ENCODE measurements at places on chromosomes 2 and 18.

GRCh38 chr2:172730411-172730810 is 5.2 kb upstream of the RAPGEF4 start:
- no peak for DNase-seq

DNA sequence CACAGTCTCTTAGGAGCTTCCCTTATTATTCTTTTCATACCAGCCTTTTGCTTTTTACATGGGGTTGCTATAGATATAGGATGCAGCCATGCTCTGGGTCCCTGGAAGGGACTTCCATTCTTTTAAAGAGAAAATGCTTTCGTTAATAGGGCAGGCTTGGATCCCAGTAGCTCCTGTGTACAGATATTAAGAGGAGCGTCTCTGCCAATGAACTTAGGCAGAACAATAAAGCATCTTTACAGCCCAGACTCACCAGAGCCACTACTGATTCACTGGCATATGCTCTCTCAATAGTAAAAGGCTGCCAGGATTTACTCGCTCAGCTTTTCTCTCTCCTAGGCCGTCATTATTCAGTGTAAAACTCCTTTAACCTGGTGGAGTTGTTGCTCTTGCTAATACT is 1385.4 kb upstream of the PIK3C3 start:
- no peak for DNase-seq

DNA sequence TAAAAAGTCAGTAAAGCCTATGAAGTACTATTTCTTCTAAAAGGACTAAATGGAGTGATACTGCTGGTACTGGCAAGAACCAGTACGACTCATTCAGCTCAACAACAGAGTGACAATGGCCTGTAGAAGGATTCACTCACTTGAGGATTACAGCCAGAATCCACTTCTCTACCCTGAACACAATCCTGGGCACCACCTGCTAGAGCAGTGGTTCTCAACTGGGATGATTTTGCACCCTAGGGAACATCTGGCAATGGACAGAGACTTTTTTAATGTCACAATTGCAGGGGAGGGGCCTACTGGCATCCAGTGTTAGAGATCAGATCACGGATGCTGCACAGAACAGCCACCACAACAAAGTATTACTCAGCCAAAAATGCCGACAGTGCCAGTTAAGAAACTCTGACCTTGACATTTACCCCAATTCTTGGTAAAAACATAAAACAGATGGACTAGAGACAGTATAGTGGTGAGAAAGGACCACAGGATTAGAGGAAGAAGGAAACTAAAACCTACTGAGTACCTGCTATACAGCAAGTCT is 5.0 kb downstream of the SPIRE1 start:
- peak; percentile 71 for DNase-seq

GRCh38 chr2:65846989-65847678 is 414.7 kb upstream of the SPRED2 start:
- no peak for DNase-seq

- no peak for DNase-seq
Observed at GRCh38 chr2:128313931-128314347, 4.7 kb downstream of the HS6ST1 start.

GRCh38 chr2:186544255-186544675 is 45.6 kb upstream of the ITGAV start:
- DNase-seq = peak; percentile 76

GRCh38 chr18:9910661-9911060 is 3.2 kb upstream of the VAPA start:
- no peak for DNase-seq

- DNase-seq = no peak
Observed at GRCh38 chr2:189504238-189504637, 63.0 kb downstream of the WDR75 start.

GRCh38 chr2:192070099-192070498 is 124.6 kb downstream of the TMEFF2 start:
- peak; percentile 48 for DNase-seq

DNA sequence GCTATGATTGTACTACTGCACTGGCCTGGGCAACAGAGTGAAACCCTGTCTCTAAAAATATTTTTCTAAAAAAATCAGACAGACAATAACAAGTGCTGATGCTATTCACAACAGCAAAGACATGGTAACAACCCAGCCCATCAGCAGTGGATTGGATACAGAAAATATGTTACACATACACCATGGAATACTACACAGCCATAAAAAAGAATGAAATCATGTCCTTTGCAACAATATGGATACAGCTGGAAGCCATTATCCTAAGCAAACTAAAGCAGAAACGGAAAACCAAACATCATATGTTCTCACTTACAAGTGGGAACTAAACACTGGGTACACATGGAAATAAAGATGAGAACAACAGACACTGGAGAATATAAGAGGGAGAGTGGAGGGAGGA is 19.9 kb downstream of the FAM161A start:
- DNase-seq = no peak

- DNase-seq = no peak
Observed at GRCh38 chr18:44740000-44740399, 59.3 kb downstream of the SETBP1 start.

DNA sequence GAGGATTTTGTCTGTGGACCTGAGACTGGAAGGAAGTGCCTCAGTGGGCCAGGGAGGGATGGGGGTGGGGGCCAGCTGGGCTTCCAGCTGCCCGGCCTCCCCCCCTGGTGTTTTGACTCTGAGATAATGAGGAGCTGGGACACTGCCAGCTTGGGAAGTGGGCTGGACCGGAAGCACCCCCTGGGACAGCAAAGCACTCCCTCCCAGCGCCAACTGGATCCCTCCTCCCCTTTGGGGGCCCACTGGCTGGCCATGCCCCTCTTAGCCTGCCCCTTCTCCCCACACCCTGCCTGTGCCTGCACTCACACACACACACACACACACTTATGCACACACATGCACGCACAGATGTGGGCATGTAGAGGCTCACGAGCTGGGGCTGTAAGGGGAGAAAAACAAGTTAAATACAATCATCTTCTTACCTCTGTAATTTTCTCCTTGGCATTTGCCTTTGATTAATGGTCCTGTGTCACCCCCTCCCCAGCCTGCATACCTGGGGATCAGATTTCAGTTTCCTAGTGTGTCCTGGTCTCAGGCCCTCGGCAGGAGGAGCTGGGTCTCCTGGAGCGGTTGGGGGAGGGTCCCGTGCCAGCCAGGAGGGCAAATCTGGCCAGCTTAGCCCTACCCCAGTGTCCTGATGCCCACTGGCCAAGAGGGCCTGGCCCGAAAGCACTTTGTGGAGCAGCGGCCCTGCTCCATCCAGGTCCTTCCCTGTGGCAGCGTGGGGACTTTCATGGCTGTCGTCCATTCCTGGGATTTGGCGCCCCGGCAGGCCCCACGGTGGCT is 3.6 kb downstream of the ITM2C start:
- DNase-seq = no peak

DNA sequence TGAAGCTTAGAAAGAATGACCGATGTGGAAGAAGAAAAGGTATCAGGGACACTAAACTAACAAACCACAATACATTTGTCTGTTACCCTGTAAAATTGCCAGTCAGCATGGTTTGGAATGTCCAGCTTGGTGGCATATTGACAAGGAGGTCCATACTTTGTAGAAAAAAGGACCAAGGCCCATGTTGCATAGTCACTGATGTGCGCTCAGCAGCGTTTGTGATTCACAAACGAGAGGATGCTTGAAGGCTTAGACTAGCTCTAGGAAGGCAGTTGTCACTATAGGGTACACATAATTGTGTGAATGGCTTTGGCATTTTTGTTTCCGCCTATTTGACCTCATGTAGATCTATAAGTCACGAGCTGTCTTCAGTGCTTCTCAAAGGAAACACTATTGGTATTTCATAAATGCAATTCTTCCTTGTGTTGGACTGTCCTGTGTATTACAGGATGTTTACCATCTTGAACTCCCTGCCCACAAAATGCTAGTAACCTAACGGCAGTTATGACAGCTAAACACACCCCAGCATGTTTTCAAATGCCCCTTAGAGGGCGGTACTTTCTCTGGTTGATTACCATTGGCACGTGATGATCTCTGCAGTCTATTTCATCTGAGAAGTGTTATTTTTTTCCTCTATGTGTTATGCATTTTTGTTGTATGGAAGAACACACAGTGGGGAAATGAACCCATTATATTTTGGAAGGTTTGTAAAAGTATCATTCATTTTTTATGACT is 304.2 kb downstream of the CYRIA start:
- no peak for DNase-seq

DNA sequence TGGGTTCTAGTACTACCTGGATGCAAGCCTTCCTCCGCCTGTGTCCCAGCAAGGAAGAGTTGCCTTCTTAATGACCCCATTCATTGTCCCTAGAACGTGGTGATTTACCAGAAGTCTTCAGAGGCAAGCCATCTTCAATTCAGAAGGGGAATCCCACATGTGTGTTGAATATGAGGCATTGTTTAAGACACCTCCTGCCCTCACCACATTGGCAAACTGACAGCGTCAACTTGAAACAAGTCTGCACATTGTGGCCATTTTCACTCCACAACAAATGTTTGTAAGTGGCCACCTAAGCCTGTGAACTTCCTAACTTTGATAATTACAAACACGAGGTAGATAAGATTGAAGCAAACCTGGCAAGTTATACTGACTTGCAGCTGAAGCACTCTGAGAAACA is 83.7 kb downstream of the TCF7L1 start:
- no peak for DNase-seq

DNA sequence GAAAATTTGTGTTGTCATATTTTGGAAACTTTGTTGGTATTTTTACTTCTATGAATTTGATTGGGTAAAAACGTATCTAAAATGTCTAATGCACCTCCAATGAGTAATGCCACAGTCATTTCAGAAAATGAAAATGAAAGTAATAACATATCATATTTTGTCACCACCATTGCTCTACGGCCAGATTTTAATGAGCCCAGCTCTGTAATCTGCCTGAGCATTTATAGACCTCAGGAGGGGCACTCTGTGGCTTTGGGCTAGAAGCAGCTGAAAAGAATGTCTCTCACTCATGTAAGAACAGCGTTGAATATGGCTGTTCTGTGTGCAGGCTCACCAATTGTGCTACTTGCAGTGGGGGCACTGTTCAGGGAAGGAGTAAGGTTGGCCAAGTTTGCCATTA is 32.7 kb upstream of the ABCA12 start:
- peak; percentile 12 for DNase-seq

GRCh38 chr18:61556862-61557261 is 223.6 kb downstream of the CDH20 start:
- no peak for DNase-seq

DNA sequence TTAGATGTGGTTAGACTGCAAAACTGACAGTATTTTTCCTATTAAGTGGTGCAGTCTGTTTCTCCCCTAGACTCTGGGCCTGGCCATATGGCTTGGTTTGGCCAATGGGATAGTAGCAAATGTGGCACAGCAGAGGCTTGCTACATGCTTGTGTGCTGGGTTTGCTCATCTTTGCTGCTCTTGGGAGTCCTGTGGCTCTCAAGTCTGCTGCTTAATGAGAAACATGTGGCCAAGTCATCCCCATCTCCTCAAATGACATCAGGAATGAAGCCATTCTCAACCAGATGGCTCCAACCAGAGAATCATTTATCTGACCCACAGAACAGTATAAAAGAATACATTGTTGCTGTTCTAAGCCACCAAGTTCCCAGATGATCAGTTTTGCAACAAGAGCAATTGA is 57.1 kb upstream of the PAX3 start:
- DNase-seq = peak; percentile 31

All from fibroblast of lung (primary cell).